ENCODE measurements at places on chromosomes 6 and 20.
A peak's percentile ranks its signal among the peaks of the same experiment; 100 is the strongest.

GRCh38 chr6:12221856-12222255 is 68.3 kb upstream of the EDN1 start:
- no peak for DNase-seq

DNA sequence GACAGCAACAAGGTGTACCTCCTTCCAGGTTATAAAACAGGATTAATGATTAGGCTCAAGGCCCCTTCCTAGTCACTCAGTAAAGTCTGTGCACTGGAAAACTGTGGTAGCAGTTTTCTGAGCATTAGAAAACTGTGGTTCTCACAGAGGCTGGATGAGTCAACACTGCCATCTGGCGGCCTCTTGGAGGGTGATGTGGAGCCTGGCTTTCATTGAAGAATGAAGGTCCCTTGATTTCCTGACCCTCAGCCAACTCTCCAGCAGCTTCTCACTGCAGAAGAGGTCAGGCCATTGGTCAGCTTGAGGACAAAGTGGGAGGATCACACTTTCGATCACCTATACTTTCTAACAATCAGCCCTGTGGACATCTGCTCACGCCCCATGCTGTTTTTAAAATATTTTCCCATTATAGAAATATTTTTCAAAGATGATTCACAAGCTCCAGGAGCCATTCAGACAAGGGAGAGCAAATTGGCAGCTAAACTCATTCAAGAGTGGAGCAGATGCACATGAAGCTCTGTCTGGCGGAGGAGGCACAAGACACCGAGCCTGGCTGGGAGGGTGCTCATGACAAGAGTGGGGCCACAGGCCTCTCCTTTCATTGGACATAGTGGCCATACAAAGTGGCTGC is 23.2 kb downstream of the PSMB1 start:
- peak; percentile 62 for DNase-seq

DNA sequence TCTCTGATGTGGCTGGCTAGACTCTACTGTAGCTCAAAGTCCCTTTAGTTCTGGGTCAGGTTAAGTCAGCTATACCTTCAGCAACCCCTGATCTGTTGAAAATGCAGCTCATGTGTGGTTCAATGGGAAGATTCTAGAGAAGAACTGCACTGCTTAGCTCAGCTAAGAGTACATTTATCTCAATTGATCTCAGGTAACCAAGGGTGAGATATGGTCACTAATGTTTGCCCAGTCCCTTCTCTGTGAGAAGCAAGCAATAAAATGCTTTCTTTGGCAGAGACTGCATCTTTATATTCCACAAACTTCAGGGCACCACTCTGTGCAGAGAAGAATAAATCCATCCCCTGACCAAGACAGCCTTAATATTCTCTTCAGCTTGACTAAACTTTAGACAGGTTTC is 240.6 kb upstream of the RAB32 start:
- DNase-seq: no peak

- DNase-seq: no peak
Measured at GRCh38 chr6:99416226-99416625, 8.9 kb downstream of the PNISR start.

GRCh38 chr20:40738976-40739375 is 49.9 kb upstream of the MAFB start:
- DNase-seq: no peak

DNA sequence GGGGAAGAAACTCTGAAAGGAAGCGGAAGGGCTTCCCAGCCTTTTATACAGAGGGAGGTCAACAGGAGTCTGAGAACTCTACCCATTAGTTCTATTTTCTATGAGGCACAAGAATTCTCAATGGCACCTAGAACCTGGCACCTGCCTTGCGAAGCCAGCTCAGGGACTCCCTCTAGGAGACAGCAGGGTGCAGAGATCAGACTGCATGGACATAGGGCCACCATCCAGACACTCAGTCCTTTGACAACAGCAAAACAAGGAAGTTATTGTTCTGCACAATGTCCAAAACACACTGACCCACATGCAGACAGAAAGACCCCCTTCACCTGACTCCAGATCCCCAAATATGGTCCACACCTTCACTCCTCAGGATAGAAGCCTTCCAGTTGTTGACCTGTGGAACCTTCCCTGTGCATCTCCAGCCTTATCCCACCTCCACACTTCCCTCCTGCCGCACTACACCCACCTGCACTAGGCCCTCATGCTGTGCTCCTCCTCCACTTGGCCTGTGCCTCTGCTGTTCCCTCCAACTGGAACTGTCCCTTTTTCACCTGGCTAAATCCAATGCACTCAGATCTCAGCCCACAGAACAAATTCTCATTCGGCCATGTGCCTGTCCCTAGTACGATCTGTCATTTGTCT is 27.8 kb downstream of the ACSS1 start:
- no peak for DNase-seq

GRCh38 chr6:1043458-1043836 is 268.5 kb upstream of the FOXQ1 start:
- no peak for DNase-seq

DNA sequence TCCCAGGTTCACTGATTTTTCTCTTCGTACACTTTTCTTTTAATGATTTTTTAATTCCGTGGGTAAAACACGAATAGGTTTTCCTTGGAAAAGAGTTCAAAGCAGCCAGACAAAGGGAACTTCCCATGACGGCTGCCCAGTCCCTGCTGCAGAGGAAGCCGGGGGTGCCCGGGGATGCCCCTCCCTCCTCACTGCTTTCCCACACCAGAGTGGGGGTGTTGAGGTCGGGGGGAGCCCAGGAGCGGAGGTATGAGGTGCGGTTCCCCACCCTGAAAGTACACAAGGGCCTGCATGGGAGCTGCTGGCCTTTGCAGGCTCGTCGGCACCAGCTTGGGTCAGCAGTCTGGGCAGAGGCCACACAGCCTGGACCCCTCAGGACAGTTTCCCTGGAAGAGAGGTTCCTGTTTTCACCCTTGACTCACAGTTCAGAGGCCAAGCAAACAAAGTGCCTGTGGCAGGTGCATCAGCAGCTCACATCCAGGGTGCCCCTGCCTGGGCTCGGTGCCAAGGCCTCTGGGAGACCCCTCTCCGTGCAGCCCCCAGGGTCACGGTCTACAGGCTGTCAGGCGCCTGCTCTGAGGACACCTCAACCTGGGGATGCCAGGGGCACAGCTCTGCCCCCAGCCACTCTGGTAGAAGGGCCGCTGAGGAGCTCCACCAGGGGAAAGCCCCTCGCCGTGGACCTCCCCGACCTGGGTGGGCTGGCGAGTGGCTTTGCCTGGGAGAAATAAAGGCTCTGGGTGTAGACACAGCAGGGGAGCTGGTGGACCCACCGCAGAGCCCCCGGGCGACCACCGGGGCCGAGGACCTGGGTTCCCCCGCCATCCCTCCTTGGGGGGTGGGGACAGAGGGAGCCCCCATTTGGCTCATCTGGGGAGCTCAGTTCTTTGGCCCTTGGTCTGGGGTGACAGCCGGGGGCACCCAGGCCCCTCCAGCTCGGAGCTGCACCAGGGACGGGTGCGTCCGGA is 15.4 kb upstream of the CHRNA4 start:
- DNase-seq: no peak

- no peak for DNase-seq
Measured at GRCh38 chr6:124793398-124793797, 168.8 kb upstream of the RNF217 start.

- peak; percentile 46 for DNase-seq
Measured at GRCh38 chr6:3229566-3230178, 2.2 kb upstream of the TUBB2B start.

DNA sequence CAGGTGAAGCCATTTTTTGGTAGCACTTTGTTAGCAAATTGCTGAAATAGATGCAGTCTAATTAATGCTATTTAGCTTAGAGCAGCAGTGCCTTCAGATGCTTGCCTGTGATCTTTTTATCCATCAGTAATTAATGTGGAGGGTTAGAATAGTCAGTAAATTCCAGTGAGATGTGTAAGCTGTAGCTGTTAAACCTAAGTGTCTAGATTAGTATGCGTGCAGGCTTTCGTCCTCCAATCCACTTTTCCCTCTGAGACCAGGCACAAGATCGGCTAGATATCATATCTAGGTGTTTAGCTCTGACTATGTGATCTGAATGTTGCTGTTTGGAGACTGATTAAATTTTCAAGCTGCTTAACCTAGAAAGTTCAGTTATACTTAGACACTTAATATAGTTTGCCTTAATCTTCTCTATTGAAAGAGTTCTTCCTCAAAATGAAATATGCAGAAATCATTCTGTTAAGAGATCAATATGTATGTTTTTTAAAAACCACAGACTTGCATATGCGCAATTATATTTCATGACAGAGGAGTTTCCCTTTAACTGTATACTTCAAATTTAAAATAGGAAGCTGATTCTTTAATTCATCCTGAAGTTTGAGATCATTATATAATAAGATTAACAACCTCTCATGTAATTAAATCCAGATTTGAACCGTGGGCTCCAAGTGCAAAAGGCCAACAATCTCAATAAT is 41.2 kb downstream of the XRN2 start:
- no peak for DNase-seq

GRCh38 chr6:70669133-70669532 is 1.4 kb downstream of the SMAP1 start:
- DNase-seq: no peak

- no peak for DNase-seq
Measured at GRCh38 chr20:2891343-2891742, 18.1 kb downstream of the PTPRA start.

DNA sequence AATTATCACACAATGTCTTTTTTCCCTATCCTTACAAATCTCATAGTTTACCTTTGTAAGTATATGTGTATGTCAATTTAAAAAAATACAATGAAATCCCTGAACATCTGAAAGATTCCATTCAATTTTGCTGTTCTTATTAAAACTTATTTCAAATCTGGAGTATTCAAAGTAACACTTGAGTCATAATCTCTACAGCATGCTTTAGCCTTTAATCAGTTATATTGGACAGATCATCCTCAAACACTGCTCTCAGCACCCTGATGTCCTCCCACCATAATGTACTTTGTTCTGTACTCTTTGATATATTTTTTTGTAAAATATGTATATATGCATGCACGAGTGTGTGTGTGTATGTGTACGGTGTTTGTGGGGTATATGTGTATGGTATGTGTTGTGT is 83.0 kb upstream of the RPS6KA2 start:
- DNase-seq: no peak

GRCh38 chr6:47630587-47630986 is 67.8 kb upstream of the ADGRF4 start:
- no peak for DNase-seq

DNA sequence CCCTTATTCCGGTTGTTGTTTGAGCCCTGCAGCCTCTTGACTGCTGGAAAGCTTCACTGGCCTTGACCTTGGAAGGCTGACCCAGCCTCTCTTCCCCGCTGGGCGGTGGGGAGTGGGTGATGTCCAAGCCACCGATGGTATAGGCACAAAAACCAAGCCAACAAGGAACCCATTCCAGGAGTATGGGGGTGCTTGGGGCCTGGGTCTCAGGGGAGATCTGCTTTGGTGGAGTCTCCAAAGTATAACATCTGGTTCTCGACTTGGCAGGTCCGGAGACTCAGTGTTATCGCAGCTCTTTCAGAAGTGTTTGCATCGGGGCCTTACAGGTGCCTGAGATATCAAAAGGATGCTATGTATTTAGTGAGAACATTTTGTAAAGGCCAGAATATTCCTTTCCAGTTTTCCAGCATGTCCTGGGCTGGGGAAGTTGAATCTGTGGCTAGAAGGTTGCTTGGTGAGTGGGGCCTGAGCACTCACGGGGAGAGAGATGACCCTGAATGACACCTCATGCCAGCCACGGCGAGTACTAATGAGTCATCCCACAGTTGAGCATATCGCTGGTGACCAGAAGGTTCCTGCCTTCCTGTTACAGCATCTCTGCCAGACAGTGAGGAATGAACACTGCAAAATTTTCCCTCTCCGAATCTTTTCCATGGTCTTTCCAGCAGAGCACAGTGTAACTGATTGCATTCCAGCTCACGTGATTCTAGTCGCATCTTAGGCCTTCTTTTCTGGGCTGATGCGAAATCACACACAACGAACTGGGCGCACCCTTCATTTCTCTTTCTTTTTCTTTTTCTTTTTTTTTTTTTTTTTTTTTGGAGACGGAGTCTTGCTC is 133.9 kb downstream of the ZDHHC14 start:
- DNase-seq: no peak

- no peak for DNase-seq
Measured at GRCh38 chr6:28982476-28983266, 22.4 kb downstream of the ZNF311 start.

DNA sequence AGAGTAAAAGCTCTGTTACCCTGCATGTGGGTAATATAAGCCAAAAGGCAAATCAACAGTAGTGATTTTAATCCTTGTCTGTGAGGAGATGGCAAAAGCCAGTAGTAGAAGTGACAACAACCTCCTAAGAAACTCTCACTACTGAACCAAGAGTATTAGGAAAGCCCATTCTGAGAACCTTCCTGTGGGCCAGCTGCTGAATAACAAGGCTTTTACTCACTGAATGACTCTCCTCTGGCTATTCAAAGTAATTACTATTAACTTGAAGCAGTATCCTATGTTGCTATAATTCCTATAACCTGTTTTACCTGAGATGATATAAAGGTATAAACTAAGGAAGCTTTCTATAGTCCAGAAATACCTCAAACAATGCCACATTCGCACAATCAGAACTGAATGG is 55.1 kb downstream of the CHD6 start:
- no peak for DNase-seq

DNA sequence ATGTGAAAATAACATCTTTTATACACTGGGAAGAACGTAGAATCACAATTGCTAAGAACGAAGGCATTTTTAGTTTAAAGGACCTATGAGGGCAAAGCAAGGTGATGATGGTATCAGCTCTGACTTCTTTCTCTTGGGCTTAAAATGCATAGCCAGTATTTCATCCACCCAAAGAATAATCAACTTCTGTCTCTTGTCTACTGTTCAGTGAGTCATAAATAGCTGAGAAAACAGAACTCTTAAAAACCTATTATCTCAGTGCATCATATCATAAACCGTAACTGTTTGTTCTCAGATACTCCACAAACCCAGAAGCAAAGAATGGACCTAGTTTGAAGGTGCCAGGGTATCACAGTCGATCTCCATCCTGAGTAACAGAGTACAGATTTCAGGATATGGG is 5.2 kb downstream of the PHF10 start:
- no peak for DNase-seq

DNA sequence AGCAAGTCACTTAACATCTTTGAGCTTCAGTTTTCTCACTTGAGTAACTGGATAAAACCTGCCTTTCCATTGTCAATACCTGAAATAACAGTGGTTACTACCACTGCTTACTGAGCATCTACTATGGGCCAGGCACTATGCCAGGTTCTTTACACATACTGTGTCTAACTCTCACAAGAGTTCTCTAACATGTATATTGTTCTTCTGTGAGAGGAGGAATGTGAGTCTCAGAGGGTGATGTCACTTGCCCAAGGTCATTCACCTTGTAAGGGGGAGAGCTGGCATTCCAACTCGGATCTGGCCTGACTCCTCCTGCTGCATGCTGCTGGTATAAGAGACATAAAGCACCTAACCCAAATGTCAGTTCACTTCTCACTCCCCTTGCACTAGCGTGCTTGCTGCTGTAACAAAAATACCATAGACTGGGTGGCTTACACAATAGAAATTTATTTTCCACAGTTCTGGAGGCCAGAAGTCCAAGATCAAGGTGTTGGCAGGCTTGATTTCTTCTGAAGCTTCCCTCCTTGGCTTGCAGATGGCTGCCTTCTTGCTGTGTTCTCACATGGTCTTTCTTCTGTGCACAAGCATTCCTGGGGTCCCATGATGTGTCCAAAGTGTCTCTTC is 21.9 kb upstream of the SGK2 start:
- DNase-seq: no peak

Measured in NCI-H345 (cell line).